ENCODE measurements at places on chromosomes 4 and X. TPM values are rescaled to one million over a fixed set of nuclear protein-coding genes. Genes with fewer than 3 reads are reported as not detected.

- H3K36me3 ChIP-seq: no peaks in the 10 kb centered on the region
- no peak overlapping the region for H3K27ac ChIP-seq
- no peak overlapping the region for H3K4me3 ChIP-seq
- peaks cover 4% of the 10 kb centered on the region for H3K4me1 ChIP-seq
- DNase-seq: no peak
These were observed 492.3 kb upstream of the FAM241A start for GRCh38 chr4:111652986-111653385.

DNA sequence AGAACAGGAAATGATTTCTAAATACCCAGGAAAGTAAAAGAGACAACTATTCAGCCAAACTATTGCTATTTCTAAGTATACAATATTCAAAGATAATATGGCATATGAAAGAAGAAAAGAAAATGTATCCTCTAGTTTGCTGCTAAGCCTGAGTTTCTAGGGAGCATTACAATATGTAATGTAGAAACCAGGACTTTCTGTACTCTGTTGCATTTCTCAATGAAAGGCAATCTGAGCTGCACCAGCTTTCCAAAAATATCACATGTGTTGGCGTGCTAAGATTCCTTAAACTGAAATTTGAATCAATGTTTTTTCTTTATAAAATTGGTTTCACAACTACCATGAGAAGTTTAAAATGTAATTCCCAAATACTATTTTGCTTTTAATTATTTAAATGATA, 129.6 kb downstream of the ANK2 start:
- H3K36me3 ChIP-seq: no peaks in the 10 kb centered on the region
- H3K27me3 ChIP-seq: no peaks in the 10 kb centered on the region
- no peak for DNase-seq
- no peak overlapping the region for H3K4me3 ChIP-seq
- H3K4me1 ChIP-seq: no peaks in the 10 kb centered on the region
- no peak overlapping the region for H3K27ac ChIP-seq

Gene SCML2
- 26.0 TPM for total RNA-seq

Gene GAGE1
- total RNA-seq: not detected

Gene FANCB
- total RNA-seq: 6.0 TPM

Gene MAGEC1
- total RNA-seq: not detected

All from endothelial cell (in vitro differentiated cells).